Endodermal cell (in vitro differentiated cells): ENCODE measurements at places on chromosomes 3 and 15.

DNA sequence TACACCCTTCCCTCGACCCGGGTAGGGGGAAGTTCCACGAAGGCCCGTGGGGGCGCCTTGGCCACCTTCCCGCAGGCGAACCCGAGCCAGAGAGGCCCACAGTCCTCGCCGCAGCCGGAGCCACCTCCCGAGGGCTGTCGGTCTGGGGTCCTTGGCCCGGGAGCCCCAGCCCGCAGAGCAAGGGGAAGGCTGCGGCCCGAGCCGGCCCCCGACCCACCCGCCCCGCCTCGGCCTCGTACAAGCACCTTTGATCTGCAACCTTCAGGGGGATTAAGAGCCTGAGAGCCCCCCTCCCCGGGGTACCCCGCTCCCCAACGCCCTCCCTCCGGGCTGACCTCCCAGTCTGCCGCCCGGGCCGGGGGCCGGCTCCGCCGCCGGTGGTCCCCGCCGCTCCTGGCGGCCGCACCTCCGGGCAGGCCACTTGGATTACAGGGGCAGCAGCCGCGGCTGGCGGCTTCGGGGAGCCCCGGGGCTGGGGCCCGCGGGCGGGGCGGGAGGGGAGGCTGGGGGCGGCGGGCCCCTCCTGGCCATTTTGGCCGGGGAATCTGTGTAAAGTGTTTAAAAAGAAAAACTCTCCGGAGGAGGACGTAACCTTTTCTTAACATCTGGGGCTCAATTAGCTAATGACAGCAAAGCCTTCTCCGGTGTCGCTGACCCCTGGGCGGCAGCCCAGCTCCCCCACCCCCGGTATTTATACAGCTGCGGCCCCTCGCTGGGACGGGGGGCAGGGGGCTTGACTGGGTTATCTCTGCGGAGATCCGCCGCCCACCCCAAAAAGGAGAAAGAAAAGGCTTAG is 40.2 kb downstream of the EPHB3 start:
- peak; percentile 65 for DNase-seq

DNA sequence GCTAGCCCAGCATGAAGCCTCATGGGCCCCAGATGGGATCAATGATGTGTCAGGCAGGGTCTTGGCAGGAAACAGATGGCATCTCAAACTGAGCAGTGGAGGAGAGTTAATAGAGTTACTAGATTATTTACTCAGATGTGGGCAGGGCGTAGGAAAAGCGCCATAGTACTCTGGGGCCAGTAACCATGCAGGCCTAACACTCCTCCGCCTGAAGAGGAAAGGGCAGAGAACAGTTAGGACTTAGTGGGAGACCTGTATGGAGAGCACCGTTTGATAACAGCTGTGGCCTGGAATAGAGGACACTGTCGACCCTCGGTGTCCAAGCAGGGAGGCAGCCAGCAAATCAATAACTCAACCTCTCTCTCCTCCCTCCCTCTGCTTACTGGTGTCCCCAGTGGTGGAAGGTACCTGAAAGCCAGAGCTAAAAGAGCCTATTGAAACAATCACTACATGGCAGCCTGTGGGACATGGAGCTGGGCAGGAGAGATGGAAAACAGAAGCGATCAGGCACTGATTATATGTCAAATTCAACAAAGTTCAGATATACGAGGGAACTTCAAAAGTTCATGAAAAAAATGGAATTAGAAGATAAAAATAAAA is 111.4 kb upstream of the CCNL1 start:
- DNase-seq: no peak

GRCh38 chr15:75945953-75946352 is 42.3 kb downstream of the FBXO22 start:
- no peak for DNase-seq

DNA sequence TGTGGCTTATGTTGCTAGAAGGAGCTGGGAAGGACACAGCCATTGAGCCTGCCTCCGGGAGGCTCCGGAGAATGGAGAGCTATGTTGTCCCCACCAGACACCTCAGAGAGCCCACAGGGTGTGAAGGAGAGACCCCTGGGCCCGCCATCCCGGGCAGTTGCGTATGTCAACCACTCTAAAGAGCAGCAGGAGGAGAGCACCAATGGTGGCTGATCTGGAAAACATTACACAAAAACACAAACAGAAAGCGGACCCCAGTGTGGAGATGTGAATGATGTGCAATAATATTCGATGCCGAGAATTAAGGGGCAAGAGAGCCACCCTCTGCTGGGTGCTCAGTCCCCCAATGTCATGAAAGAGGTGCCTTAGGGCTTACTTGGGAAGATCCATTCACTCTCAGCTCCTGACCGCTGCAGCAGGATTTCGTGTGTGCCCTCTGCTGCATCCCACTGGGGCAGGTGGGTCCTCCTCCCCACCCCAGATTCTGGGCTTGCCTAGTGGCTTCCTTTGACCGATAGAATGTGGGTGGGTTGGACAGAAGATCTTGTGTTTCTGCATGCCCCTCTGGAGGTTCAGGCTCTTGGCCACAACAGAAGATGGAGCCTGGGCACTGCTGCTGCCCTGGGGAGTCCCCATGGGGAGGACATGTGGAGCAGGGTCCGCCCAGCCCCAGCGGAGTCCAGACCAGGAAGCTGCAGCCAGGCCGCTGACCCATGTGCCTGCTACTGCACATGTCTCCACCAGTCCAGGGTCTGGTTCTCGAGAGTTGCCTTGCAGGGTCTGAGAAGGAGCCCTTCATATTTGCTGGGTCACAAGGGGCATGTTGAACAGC is 245.3 kb downstream of the OCA2 start:
- no peak for DNase-seq

- peak; percentile 42 for DNase-seq
These were observed 149.3 kb upstream of the ATP11B start for GRCh38 chr3:182644013-182644412.

- DNase-seq: no peak
These were observed 6.9 kb downstream of the CCRL2 start for GRCh38 chr3:46413951-46414350.

GRCh38 chr3:178833695-178834094 is 237.9 kb downstream of the ZMAT3 start:
- DNase-seq: no peak

DNA sequence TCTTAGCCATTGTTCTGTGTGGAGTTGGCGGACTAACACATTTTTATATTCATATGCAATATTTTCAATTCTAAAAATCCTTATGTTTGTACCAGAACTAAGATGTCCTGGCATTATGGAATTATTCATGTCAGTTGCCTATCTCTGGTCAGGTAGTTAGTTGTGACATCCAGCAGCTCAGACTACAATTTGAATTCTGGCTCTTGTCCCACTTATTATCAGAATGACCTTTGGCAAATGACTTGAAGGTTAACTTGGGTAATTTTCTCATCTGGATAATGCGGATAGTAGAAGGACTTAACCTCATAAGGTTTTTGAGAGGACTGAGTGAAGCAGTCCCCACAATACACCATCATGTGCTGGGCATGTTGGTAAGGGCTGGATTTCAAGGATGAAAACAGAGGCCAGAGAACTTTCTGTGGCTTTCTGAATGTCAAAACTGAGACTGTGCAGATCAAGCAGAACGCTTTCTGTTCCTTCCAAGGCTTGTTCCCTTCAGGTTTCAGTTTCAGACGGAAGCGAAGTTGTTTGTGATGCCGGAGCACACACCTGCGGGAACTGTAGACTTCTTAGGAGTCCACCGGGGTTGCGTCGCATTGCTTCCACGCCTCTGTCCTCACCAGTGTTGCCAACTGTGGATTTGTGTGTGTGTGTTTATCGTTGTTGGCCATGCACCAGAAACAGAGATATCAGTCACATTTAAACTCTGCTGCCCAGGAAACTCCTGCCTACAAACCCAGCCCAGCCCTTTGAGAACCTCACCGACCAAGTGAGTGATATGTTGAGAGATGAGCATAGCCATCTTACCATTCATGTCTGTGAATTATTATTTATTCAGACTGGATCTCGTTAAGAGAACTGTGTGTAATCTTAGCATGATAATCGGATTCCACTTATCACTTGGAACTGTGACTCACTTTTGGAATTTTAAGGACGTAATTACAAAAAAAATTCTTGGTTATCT is 76.0 kb downstream of the PTPRG start:
- DNase-seq: no peak

- DNase-seq: no peak
These were observed 174.9 kb downstream of the SCAPER start for GRCh38 chr15:76730262-76730661.

DNA sequence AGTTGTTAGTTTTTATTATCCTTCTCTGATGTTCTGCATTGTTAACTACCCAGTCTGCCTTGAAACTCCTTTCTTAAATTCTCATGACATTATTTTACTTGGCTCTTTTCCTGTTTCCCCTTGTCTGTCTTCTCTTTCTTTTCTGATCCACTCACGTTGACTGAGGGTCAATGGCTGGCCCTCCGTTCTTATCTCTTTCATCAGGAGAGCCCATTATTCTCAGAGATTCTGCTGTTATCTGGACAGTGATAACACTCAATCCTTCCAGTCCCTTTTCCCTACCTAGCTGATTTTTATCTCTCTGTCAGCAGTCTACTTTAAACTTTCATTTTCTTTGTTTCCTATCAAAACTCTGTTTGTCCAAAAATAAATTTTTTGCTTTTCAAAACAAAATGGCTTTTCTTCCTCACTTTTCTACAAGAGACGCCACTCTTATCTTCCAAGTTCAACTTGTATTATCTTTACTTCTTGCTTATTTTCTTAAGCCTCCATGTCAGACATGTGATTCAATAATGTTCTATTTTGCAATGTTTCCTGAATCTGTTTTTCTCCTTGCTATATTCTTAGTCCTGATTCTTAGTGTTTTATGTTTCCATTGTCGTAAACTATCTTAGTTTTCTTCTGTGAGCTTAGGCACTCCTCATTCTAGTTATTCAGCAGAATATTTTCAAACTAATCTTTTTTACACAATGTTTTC is 120.2 kb downstream of the NEDD4 start:
- DNase-seq: no peak

GRCh38 chr3:129577925-129578786 is 28.3 kb downstream of the PLXND1 start:
- no peak for DNase-seq

DNA sequence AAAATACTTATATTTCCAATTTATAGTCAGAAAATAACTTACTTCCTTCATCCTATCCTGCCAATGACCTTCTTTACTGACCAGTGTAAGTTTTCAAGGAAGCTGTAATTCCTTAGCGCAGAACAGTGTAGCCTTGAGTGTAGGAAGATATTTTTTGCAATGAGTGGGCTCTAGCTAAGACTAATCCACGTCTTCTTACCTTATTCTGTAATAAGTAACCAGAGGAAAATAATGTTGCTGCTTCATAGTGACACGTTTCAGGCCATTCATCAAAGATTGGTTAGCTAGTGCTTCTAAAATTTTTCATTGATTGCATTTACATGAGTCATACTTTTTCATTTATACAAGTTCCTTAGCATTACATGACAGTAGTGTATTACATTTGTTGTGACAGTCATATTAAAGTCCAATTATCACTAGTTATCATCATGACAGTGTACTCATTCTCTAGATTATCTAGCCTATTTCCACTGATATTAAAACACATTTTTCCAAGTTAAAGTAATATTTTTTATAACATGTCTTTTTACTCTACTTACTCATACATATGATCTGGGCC is 403.8 kb upstream of the EPHA3 start:
- no peak for DNase-seq

GRCh38 chr15:68203486-68203885 is 1.6 kb downstream of the CALML4 start:
- no peak for DNase-seq

DNA sequence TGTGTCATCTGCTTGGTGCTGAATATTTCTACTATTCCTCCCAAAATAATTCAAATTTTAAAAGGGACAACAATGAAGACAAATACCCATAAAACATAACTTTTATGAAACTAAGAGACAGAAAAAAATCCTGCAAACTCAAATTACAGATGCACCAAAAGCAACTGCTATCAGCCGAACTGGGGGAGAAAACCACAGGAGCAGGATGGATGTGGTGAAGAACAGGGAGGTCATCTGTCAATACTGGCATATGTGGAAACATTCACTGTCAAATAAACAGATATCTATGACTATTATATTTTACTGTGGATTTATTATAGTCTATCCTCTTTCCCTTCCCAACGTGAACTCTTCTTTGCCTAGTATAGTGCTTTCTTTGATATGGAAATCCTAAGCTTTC is 53.3 kb upstream of the CPOX start:
- DNase-seq: no peak

DNA sequence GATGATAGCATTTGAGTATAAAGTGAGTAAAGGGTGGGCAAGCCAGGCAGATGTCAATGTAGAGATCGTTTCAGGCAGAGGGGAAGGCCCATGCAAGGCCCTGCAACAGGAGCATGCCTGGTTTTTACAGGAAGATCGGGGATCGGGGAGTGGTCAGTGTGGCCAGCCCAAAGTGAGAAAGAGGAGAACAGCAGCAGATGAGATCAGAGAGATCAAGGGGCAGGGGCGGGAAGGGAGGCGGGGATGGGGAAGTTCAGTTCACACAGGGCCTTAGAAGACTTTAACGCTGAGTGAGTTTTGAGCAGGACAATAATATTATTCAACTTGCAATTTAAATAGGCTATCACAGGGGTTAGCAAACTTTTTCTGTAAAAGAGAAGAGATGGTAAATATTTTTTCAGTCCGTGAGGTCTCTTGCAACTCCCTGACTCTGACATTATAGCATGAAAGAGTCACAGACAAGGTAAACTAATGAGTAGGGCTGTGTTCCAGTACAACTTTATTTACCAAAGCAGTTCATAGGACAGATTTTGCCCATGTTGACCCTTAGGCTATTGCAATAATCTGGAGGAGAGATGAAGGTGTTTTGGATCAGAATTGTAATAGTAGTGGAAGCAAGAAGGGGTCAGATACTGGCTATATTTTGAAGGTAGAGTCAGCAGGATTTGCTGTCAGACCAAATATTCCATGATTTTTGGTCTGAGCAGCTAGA is 12.4 kb upstream of the CD47 start:
- DNase-seq: peak; percentile 71

DNA sequence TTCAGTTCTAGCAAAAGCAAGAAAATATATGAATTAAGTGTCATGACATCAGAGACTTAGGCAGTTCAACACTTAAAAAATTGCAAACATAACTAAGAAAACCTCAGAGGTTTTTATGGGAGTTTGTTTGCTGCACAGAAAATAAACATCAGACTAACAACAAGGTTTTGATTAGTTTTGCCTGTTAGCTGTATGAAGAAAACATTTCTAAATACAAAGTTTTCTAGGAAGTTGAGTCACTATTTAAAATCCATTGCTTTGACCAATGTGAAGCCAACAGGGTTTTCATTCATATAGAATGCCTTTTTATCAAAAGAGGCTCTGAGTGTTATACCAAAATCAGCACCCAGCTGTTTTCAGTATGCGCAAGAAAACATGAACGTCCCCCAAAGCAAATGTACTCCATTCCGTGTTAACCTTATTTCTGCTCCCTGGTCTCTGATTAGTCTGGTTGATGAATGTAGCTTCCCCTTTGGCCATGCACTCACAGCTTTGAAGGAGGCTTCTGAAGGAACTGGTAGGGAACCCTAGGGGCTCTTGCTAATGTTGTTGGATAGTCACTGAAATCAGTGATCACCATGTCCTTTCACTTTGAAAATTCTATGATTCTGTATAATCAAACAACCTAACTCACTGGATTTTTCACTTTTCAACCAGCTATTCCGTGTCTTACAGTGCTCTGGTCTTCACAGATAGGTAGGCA is 89.6 kb upstream of the TSEN2 start:
- no peak for DNase-seq
